NCI-H1436 (cell line): ENCODE measurements at places on chromosomes 2 and 18.

DNA sequence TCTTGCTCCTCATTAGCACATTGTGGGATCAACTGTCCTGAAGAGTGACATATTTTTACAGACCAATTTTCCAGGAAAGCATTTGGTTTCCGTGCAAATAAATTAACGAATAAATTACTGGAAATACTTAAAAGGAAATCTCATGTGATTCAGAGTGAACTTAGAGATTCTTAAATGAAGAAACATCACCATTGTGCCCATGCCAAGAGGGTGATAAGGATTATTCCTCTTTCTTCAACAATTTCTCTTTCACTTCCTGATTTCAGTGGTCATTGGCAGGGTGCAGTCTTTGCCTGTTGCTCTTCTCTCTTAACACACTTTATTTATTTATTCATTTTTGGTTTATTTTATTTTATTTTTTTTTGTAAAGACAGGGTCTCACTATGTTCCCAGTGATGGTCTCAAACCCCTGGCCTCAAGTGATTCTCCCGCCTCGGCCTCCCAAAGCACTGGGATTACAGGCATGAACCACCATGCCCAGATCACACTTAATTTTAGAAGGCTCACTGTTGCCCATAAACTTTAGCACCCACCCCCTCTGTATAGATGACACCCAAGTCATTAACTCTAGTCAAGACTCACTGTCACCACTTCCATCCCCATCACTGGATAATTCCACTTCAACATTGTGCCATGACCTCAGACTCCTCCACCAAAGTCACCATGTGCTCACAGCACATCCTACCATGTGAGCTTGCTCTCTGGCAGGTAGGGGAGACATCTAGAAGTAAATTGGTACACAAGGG, 92.6 kb upstream of the CERS6 start:
- no peak for DNase-seq

GRCh38 chr18:44452346-44452745, 228.3 kb upstream of the SETBP1 start:
- no peak for DNase-seq

DNA sequence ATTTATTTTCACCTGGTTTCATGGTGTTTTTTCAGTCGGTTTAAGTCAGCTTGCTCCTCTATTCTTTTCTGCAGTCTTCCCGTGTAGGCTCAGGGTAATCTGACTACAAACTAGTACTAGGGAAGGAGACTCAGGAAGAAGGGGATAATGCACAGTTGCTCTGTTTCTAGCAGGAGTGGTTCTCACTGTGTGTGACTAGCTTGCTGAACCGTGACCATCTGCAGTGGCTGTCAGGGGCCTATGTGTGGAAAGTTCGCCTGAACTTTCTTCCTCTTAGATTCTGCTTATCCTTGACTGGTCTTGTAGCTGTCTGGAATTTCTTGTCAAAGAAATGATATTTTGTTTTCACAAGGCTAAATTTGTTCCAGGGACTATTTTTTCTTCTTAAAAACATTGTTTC, 46.3 kb upstream of the AQP4 start:
- no peak for DNase-seq

- no peak for DNase-seq
Measured at GRCh38 chr2:24973812-24974211, 2.1 kb upstream of the DNAJC27 start.

DNA sequence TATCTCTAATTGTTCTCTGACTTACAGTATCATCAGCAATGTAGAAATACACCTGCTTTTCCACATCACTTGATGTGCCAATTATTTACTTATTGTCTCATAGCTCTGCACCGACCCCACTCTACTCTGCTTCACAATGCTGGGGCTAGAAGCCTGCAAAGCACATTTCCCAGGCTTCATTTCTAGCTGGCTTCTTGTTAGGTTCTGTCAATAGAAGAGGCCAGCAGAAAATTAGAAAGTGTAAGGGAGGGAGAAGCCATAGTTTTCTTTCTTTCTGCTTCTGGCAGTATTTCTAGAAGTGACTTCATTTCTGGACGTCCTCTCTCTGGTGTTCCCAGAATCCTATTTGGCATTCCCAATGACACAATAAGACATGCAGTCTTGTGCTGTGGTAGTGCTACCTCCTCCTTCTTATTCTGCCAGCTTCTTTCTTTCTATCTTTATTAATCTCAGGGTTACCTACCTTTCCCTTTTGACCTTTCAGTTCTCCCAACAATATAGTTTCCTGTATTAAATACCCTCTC, 12.5 kb upstream of the TANC1 start:
- DNase-seq: no peak
